ENCODE measurements at places on chromosomes 6 and 20.

- DNase-seq: no peak
Observed at GRCh38 chr20:41425180-41425884, 58.7 kb upstream of the EMILIN3 start.

DNA sequence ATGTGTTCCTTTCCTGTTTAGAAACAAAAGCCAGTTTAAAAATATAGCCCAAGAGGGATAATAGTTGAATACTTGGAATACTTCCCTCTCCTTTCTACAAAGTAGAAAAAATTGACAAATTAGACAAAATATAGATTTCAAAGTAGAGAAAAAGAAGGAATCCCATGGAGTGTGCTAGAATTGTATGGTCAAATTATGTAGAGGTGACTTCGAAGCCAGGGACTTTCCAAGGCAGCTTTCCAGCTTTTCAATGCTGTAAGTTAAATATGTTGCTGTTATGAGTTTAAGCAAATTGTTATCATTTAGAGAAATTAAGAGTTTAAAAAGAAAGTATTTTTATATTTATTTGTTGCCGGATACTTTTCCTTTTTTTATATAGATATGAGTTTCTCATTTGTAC lies 415.5 kb upstream of the OPRM1 start:
- no peak for DNase-seq

DNA sequence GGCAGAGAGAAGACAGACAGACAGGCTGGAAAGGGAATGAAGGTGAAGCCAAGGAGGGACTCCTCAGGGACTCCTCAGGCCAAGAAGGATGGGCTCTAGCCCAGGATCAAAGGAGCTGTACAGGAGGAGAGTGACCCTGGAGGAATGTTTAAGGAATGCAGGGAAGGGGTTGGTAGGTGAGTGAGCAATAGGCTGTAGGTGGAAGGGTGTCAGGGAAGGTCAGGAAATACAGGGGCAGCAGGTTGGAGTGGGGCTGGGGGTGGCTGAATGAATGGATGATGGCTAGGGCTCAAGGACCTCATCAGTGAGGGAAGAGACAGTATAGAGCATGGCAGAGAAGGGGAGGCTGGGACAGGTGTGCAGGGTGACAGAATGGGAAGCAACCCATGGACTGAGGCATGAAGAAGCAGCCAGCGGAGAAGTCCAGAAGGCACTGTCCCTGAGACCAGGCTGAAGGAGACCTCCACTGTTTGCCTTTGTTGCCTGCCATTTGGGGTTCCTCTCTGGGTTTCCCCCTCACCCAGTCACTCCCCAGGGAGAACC lies 13.2 kb downstream of the SYNGAP1 start:
- no peak for DNase-seq

DNA sequence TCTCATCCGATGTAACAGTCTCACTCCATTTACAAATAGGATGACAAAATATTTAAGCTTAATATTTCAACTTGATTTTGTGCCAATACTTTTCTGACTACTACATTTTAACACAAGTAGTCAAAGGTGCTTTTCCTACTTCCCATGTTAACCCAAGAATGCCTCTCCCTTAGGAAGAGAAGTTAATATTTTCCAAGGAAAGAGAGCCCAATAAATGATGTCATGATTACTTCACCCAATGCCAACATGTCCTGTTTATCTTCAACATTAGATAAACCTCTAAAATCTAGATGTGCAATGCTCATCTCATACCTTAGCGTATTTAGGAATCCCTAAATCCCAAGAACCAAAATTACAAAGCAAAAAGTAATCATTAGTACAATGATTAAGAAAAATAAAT lies 156.7 kb upstream of the TENT5A start:
- no peak for DNase-seq

GRCh38 chr6:20800229-20800628 lies 266.0 kb downstream of the CDKAL1 start:
- no peak for DNase-seq

DNA sequence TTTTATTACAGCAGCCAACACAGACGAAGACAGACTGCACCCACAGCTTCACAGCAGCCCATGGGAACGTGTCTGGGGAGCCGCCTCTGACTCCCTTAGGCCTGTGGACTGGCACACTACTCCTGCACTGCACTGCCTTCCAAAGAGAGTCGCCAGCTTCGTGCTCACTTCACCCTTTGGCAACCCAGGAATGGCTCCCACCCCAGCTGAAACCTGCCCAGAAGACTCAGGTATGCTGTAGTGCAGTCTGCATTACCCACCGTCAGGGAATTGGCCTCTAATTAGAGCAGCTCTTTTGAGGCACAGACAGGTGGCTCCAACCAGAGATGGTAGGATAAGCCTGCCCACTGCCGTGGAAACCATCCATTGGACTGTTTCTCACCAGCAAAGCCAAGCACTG lies 39.9 kb upstream of the FRMD1 start:
- no peak for DNase-seq

- no peak for DNase-seq
Observed at GRCh38 chr6:87757792-87758191, 55.8 kb upstream of the AKIRIN2 start.

GRCh38 chr20:44900231-44900854 lies 9.5 kb upstream of the PABPC1L start:
- no peak for DNase-seq

GRCh38 chr6:30613251-30614043 lies 3.6 kb downstream of the PPP1R10 start:
- DNase-seq: no peak

- DNase-seq: no peak
Observed at GRCh38 chr6:140833408-140833807, 1299.3 kb upstream of the GJE1 start.

- peak; percentile 45 for DNase-seq
Observed at GRCh38 chr6:69835414-69836179, 30.8 kb upstream of the COL19A1 start.

DNA sequence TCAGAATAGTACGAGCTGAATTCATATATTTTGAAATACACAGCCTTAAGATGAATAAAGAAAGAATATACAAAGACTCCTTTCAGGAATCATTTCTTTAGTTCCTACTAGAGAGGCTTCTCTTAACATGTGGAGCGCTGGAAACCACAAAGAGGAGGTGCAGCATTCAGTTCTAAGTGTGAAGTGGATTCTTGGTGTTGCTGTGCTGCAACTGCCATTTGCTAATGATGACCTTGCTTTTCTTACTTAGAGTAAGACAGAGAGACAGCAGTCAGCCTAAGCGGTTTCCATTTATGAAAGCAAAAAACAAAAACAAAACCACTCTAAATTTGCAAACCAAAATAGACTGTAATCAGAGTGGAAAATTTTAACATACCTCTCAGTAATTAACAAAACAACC lies 629.0 kb downstream of the EPHA7 start:
- no peak for DNase-seq

- no peak for DNase-seq
Observed at GRCh38 chr6:138424004-138424904, 20.2 kb downstream of the HEBP2 start.

DNA sequence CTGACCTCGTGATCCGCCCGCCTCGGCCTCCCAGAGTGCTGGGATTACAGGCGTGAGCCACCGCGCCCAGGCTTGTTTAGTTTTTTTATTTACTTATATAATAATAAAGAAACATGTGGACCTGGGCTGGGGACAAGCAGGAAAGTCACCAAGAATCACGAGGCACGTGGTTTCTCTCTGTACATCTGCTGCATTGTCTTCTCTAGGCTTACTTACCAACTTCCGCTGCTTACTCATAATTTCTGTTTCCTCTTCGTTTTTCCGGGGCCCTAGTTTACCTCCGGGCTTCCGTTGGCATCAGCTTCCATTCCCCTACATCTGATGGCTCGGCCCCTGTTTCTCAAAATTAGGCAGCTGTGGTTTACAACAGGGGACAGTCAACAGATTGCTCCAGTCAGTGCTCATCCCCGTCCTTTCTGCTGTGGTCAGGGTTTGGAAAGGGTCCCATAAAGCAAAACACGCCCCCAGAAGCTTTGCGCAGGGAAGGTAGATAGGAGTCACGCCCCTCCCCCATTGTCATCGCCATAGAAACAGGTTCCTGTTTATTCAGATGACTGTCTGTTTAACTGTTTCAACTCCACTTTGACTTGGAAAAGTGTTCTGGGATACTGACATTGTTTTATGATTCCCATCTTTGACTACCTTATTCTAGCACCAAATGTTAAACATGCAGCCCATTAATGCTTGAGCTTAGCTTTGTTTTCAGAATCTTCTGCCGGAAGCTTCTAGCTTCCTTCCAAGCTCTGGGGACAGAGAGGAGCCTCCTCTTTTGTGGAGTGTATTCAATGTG lies 31.9 kb upstream of the TXLNB start:
- no peak for DNase-seq

DNA sequence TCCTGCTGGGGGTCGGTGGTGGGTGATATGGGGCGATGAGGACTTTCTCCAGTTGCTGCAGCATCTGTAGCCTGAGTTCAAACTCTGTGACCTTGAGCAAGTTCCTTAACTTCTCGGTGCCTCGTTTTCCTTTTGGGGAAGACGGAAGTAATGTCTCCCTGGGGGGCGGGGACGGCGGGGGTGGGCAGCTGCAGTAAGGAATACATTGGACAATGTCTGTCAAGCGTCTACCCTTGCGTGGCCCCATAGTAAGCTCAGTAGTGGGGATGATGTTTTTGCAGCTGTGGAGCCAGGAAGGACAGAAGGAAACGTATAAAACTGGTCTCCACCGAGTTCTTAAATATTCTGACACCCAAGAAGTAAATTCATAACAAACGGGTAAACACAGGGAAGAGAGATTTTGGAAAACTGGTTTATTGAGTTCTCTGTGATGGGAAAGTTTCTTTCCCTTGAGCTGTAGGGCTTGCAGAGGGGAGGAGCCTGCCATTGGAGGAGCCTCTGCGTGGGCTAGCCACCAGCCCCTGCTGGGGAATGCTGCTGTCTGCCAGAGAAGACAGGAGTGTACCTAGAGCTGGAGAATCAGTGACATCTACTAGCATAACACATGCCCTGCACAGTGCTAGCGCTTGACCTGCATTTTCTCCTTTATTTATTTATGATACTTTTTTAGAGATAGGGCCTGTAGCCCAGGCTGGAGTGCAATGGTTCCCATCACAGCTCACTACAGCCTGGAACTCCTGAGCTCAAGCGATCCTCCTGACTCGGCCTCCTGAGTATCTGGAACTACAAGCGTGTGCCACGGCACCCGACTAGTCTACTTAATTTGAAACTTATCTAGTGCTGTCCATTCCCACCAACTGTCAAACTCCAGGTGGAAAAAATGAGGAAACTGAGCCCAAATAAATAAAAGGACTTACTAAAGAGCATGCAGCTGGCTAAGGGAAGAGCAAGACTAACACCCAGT lies 1.2 kb upstream of the ACSS1 start:
- DNase-seq: no peak

DNA sequence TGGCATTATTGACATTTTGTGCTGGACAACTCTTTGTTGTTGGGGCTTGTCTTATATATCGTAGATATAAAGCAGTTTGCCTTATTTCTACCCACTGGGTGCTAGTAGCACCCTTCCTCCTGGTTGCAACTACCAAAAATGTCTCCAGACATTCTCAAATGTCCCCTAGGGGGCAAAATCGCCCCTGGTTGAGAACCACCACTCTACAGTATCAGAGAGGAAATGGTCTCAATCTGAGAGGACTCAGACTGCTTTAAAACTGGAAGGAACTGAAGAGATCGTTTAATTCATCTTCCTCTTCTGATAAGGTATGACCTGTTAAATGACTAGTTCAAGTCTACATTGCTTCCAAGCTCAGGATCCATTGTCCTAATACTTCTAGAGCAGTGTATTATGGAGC lies 14.9 kb downstream of the SH3BGRL2 start:
- DNase-seq: no peak

- DNase-seq: no peak
Observed at GRCh38 chr20:25136056-25136455, 54.1 kb upstream of the VSX1 start.

DNA sequence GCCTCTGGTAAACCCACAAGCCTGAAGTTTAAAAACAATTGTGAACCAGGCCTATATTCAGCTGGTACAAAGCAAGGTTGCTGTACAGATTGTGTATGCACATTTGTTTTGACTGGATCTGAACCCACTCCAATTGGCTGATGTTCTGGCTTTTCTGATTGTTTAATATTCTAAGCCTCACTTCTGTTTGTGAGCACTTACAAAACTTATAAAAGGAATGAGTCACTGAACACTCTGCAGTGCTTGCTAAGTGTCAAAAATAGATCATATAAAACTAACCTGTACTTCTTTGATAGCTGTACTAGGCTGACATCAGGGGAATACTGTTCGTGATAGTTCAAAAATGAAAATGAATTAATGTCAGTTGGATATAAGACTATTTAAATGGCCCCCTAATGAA lies 12.1 kb downstream of the COL21A1 start:
- DNase-seq: no peak

Measured in AG04449 (cell line).